CD4-positive, alpha-beta T cell treated with Interleukin-6 for 4 hours (primary cell): ENCODE measurements at places on chromosomes 3 and 15.

GRCh38 chr3:151144760-151145159 lies 58.3 kb downstream of the GPR171 start:
- no peak for DNase-seq

DNA sequence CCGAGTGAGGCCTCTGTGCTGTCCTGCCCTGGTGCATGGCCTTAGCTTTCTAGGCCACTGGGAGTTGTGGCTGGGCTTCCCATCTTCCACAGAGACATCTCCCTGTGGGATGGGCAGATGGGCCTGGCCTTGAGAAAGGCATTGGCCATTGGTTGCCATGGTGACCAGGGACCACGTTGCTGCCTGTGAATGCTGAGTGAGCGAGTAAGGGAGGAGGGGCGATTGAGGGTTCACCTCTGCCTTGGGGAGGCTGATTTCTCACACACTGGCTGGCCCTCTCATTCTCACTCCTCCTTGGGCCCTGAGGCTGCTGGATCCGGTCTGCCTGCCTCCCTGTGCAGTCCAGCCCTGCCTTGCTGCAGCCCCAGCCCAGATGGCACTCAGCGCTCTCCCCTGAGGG lies 26.4 kb upstream of the DOCK3 start:
- DNase-seq = no peak

GRCh38 chr3:16388850-16389441 lies 123.9 kb downstream of the OXNAD1 start:
- no peak for DNase-seq

- DNase-seq = no peak
These were observed 46.6 kb downstream of the ATP13A4 start for GRCh38 chr3:193508108-193508507.

DNA sequence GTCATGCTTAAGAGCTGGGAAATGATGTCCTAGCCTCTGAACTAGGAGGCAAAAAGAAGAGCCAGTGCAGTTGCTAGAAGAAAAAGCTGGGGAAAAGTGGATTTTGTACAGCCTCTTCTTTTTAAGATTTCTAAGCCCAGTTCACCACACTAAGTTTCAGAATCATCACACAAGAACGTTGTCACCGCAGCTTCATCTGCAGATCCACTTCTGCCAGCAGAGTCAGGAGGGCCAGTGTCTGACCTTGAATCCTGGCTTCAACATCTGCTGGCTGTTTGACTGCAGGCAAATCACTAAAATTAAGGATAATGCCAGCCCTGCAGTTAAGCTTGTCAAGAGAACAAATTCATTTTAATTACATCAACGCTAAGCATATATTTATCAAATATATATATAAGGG lies 36.2 kb downstream of the HDC start:
- DNase-seq = no peak

- no peak for DNase-seq
These were observed 2.6 kb downstream of the SACM1L start for GRCh38 chr3:45691842-45692241.

DNA sequence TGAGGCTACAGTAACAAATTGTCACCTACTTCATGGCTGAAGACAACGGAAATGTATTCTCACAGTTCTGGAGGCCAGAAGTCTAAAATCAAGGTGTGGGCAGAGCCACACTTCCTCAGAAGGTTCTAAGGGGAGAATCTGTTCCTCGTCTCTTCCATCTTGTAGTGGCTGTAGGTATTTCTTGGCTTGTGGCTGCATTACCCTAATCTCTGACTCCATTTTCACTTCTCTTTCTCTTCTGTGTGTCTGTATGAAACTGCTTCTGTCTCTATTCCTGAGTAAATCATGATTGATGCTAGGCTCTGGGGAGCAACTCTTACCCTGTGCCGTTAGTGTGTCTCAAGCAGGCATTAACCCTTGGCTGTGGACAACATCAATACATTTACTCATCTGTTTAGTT lies 164.7 kb downstream of the SQOR start:
- no peak for DNase-seq

DNA sequence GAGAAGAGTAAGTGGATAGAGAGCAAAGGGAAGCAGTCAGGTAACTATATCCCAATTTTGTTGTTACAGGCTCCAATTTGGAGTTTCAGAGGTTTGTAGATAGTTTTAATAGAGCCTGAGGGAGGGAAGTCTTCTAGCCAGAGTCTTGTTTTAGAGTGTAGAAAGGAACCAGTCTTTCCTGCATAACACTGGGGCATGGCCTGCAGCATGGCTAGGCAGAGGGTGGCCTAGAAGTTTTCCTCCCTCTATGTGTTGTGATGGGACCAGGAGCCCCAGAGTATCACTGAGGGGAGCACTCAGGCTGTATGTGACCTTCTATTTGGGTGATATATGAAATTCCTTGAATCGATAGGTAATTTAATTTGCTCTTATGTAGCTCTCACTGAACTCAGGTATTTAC lies 22.5 kb upstream of the GABRR3 start:
- no peak for DNase-seq

- DNase-seq = no peak
These were observed 96.7 kb downstream of the AKAP13 start for GRCh38 chr15:85477061-85477460.

- DNase-seq = no peak
These were observed 93.8 kb downstream of the FHIT start for GRCh38 chr3:61157414-61157813.

GRCh38 chr3:65398953-65399352 lies 639.8 kb downstream of the MAGI1 start:
- DNase-seq = no peak
